NCI-H1436 (cell line): ENCODE measurements at places on chromosomes 1 and 21.

- no peak for DNase-seq
Measured at GRCh38 chr1:108556499-108556898, 3.4 kb upstream of the EEIG2 start.

DNA sequence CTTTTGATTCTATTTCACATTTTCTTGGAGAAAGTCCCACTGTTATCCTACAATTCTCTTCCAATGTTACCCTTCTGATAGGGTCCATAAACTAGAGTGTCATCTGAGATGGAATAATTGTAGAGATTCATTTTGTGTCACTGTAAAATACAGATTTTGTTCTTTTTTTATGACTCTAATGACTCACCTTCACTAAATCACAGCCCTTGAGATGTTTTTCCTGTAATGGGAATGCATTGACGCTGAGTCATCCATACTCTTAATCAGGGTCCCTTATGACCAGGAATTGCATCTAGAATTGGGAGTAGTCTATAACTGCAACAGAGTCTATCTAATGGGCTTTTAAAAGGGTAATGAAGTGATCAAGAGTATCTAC, 315.5 kb downstream of the TGFB2 start:
- no peak for DNase-seq

- no peak for DNase-seq
Measured at GRCh38 chr1:245292553-245292952, 137.8 kb downstream of the KIF26B start.

DNA sequence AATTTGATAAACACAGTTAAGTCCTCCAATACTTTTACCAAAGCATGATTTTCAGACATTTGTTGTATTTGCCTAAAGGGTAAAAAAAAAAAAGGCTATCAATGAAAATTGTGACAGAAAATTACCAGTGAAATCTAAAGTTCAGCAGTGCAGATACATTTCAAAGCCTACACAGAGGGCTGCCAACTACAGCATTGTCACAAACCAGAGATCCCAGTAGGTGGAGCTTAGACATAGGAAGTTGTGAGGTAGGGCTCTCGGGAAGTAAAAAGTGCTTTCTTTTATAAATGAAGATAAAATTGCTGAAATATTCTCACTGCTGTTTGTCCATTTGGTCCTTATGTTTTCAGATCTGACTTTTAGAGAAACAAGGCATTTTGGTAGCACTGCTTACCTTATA, 123.0 kb downstream of the DYRK1A start:
- DNase-seq = no peak

DNA sequence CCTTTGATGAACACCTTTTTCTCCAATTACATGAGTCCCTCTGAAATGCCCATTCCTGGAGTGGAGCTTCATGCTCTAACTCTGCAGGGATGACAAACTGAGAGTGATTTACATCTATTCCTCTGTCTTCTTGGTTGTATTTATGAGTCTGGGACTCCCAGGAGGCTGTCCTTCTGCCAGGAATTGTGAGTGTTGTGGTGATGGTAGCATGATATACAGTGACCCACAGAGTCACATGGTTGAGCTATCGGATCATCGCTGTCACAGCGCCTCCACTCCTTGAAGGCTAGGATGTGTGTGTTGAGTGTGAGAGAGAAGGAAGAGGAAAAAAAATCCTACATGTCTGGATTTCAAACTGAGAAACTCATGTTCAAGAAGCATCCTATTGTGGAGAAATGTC, 163.4 kb upstream of the CACNA1E start:
- DNase-seq = no peak

GRCh38 chr1:66685265-66685664, 67.0 kb upstream of the DYNLT5 start:
- no peak for DNase-seq

DNA sequence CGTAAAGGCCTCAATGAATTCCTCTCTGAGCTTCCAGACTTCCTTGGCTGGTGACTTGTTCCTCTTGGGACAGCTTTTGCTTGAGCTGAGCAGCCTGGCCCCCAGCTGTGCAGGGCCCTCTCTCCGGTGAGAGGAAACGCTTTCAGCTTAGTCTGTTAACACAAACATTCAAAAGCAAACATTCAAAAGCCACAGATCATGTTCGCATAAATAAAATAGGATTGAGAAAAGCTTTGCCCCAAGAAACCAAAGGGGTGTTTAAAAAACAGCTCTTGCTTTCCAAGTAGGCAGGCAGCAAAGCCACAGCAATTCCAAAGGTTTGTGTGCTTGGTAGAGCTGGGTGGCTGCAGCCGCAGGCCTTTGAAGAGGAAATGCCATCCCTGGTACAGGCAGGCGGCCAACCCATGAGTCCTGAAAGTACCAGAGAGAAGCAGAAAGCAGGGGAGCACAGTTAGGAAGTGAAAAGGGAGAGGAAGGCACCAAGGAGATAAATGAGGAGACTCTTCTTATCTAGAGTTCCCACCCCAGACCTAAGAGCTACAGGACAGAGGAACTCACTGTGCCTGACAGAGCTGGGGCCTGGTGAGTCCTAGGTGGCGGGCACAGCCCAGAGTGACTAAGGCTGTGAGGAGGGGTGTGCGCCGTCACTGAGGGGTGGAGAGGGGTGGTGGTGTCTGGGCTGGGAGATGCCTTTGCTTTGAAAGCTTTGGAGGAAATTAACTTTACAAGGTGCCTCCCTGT, 48.4 kb downstream of the CCN1 start:
- DNase-seq = no peak

DNA sequence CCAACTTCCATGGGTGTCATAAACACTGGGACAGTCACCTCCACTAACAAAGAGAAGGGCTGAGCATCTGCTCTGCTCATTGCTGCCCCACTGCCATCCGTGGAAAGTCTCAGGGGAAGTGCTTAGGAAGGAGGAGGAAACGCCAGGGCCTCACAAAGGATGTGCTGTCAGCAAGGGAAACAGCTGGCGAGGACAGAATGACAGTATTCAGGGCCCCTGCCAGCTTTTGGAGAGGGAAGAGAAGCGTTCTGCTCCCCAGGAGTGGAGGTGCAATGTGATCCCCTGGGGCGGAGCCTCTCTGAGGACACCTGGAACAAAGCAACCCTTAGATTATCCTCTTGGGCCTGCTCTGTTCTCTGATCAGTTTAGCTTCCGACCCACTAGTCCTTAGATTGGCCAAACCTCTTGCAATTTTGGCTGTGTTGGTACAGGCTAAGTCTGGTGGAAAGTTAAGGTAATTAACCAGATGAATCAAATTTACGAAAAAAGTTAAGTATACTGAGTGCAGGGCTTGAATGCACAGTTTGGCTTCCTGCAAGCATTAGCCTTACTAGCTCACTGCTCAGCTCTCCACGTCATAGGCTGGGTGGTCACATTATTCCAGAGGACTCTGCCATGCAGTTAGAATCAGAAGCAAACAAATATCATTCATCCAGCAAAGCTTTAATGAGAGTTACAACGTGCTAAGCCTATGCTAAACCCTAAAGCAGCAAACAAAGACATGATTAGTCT, 170.2 kb upstream of the NFIA start:
- peak; percentile 73 for DNase-seq

DNA sequence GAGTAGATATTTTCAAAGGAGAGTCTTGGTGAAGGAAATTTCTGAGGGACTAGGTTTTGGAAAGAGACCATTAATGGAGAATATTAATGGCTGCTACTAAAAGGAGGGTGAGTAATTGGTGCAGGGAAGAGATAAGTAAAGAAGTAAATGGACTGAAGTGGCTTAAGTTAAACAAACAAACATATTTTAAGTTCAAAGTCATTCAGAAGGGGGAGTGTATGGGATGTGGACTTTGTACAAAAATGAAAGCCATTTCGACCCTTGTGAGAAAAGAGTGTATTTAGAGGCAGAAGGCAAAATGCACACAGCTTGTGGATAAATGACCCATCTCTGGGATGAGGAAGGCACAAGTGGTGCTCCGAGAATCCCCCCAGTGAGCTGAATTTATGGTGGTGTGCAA, 171.7 kb downstream of the BACH1 start:
- DNase-seq = no peak

DNA sequence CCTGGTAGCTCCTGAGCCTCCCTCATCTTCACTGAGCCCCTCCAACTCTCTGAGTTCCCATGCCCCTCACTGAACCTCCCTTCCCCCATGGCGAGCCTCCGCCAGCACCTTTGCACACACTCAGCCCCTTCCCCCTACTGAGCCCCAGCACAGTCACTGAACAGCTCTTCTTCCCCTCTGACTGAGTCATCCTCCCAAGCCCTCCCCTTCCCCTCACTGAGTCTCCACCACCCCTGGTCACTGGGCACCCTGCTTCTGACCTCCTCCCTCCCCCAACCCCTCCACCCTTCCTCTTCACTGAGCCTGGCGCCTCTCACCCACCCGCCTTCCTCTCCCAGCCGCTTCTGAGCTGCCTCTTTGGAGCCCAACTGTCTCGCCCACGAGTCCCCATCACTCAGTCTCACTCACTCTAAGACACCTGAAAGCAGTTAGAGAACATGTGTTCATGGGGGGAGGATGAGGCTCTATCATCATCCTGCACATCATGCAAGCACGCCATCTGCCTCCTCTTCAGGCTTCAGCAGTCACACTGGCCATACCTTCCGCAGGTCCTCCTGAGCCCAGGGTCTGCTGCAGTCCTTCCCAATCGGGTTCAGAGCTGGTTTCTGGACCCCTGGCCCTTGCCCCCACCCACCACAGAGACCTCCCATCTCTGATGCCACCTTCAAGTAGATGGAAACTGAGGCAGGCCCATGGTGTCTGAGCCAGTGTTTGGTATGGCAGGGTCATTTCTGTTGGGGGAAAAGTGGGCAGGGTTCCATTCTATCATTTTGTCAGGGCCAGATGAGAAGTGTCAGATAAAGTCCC, 2.0 kb upstream of the TRNP1 start:
- no peak for DNase-seq

- no peak for DNase-seq
Measured at GRCh38 chr1:214565310-214565709, 13.9 kb upstream of the PTPN14 start.

DNA sequence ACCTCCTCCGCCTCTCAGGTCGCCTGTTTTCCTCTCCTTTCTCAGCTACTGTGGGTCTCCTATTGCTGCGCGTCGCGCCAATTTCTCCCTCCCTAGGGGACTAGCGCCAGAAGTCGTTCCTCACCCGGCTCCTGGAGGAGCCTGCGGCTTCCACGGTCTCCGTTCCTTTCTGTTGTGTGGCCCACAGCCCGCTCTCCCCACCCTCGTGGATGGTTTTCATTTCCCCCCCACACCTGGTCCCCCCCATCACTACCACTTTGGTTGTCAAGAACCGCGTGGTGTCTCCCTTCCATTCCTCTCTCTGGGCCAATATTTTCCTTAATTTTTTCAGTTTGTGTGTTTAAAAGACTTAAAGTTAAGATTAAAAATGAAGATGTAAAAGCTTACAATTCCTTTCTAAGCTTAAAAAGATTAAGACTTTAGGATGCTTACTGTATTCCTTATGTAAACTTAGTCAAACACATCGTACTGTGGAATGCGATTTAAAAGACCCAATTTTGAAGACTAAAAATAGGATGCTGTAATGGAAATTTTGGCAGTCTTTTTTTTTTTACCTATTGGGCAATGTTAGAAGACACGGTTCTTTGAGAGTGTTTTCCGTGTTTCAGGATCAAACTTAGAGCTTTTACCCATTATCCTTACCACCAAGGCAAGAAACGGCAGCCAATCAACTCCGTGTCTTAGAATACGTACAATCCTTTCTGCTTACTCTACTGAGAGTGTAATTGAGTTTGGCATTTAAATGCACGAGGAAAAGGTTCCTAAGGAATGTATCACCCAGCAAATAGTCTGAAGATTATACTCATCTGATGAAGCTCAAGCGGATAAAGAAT, 773 bp downstream of the CNST start:
- DNase-seq = peak; percentile 66

- DNase-seq = no peak
Measured at GRCh38 chr1:238152119-238152518, 261.4 kb upstream of the ZP4 start.

- DNase-seq = no peak
Measured at GRCh38 chr1:219660666-219661463, 48.0 kb upstream of the ZC3H11B start.

- DNase-seq = no peak
Measured at GRCh38 chr1:111690306-111690617, 48.9 kb downstream of the INKA2 start.

- DNase-seq = no peak
Measured at GRCh38 chr1:226952118-226952441, 12.0 kb downstream of the COQ8A start.

DNA sequence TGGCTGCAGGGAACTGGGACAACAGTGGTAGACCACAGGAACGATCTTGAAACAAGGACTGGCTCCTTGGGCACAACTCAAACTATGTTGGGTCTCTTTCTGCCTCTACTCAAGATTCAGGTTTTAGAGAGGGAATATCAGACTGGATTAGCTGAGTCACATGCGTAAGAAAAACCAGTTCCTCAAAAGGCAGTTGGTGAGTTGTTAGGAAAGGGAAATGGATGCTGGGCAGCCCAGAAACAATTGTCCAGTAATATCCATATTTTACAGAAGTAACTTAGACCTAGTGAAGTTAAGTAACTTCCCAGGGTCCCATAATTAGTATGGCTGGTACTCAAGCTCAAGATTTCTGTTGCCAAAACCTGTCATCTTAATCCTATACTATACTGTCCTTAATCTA, 27.0 kb upstream of the TMEM39B start:
- no peak for DNase-seq

DNA sequence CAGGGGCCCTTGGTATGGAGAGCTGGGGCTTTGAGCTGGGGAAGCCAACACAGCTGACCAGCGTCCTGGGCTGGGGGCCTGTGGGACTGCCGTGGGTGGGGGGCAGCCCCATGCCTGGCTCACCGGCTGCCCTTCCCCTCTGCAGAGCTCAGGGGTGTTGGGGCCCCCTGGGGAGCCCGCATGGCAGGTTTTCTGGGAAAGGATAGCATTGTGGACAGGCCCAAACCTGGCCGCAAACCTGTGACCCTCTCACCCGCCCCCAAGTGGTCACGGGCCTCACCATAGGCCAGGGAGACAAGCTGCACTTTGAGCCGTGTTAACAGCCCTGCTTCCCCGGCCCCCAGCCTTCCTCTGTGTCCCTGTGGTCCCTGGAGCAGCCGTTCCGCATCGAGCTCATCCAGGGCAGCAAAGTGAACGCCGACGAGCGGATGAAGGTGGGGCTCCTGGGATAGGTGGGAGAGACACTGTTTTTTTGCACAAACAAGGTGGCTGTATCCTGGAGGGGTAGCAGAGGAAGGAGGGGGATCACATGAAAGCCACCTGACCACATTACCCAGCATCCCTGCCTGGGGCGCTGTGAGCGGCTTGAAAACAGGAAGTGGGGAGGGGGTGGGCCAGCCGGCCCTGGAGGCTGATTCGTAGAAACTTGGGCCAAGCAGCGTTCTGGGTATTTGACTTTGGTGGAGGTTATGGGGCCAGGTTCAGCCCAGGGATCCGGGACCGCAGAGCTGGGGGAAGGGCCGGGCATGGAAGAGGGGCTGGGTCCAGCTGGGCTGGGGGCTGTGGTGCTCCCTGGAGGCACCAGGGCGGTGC, 65.9 kb downstream of the PIK3CD start:
- DNase-seq = peak; percentile 61

DNA sequence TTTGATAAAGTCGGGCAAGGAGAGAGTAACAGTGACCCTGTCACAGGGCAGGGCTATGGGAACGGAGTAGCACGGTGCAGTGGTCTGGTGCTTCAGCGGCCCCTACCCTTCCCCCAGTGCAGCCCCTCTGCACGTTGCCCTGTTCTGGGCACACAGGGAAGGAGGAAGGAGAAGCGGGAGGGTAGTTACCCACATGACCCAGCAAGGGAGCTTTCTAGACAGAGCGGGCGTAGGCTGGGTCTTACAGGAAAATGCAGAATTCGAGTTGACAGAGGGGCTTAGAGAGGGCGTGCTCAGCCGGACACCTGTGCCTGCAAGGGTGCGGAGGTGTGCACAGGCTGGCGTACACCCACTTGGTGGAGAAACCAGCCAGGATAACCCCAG, 341.2 kb downstream of the NPHP4 start:
- no peak for DNase-seq
